Cardiac septum (tissue), 1 donor: ENCODE measurements at places on chromosomes 2 and 18.
A peak's percentile ranks its signal among the peaks of the same experiment; 100 is the strongest.

DNA sequence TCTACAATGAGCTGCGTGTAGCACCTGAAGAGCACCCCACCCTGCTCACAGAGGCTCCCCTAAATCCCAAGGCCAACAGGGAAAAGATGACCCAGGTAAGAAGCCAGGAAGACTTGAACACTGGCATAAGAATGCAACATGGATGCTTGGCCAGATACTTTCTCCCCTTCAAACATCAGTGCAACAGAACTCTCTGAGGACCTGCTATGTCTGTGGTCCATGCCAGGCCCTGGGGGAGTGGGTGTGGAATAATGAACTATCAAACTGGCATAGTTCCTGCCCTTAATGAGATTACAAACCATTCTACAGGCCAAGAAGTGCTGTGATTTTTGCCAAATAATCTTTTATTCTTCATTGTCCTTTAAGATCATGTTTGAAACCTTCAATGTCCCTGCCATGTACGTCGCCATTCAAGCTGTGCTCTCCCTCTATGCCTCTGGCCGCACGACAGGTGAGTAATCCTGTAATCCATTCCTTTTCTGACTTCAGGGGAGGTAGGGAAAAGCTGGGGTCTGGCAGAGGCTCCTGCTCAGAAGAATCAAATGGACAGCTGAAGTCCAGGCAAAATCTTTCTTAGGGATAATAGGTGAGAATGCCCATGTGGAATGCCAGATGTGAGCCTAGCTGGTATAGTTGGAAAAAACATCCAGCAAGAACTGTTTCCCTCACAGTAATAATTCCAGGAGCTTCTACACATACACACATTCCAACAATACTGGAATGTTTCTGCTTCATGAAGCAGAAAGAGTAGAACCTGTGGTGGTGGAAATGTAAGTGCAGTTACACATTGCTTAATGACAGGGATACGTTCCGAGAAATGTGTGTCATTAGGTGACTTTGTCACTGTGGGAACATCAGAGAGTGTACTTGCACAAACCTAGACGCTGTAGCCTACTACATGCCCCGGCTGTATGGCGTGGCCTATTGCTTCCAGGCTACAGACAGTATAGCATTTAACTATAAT, 16.2 kb downstream of the ACTG2 start:
- no peak for DNase-seq

GRCh38 chr2:192940767-192941166, 746.0 kb upstream of the TMEFF2 start:
- DNase-seq, result no peak

GRCh38 chr2:32951672-32952071, 4.9 kb downstream of the LTBP1 start:
- DNase-seq, result no peak

- DNase-seq, result no peak
These were observed 40.0 kb upstream of the ITSN2 start for GRCh38 chr2:24400207-24400907.

GRCh38 chr2:30665761-30666265, 141.4 kb downstream of the CAPN13 start:
- peak; percentile 58 for DNase-seq

GRCh38 chr2:71934320-71934593, 213.4 kb downstream of the CYP26B1 start:
- DNase-seq, result no peak

DNA sequence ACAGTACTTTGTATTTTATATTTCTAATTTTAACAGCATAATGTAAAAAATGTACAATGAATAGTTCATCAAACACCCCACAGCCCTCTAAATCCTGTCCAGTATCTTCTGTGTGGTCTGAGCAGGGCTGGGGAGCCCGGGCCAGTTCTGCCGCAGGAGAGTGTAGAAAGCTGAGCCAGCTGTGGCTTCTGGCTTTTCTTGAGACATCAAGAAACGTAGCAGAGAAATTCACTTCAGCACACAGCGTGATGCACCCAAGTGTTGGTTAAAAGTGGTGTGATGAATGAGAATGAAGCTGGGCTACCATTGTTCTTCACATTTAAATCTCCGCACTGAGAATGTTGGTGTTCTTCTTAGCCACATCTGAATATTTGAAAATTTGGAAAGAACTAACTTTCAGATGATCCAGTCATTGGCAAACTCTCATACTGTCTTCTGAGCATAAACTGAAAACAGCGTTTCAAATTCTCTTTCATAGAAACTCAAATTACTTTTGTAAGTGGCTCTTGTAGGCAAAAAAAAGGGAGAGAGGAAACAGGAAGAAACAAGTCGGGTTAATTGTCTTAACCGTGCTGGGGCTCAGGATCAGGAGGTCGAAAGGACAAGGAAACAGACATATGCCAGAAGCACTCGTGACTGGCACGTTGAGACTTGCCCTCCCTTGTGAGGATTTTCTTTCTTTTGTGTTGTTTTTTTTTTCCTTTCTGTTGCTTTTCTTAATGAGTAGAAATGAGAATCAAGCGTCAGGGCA, 23.4 kb upstream of the TMEM87B start:
- DNase-seq, result no peak

- no peak for DNase-seq
These were observed 326.2 kb upstream of the MEX3C start for GRCh38 chr18:51523671-51524070.

DNA sequence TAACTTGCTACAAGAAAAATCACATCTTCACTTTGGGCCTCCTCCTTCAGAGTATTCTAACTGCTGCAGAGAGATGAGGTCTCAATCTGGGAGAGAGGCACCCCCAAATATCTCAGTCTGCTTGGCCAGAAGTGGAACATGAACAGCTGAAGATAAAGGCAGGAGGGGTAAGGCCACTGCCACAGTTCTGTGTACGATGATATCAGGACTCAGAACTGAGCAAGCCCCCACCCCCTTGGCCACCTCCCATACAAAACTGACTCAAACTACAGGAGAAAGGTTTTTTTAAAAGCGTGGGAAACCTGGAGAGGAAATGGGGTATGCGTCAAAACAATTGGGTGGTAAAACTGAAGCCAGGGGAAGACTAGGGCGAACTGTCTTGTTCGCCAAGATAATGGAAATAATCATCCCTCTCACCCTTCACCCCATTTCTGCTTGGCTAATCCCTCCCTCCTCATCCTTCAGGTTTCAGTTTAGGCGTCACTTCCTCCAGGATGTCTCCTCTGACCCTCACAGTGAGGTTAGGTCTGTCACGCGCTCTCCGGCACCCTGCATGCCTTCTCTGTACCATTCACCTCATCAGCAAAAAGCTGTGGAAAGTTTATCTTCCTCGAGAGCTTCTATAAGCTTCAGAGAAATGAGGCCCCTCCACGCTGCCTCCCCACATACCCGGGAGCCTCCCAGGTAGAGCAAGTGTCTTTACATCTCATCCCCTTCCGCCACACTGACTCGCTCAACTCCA, 64.4 kb downstream of the SFXN5 start:
- no peak for DNase-seq

- DNase-seq, result no peak
These were observed 239.0 kb upstream of the MMADHC start for GRCh38 chr2:149826471-149827125.

- no peak for DNase-seq
These were observed 260.3 kb downstream of the TPGS2 start for GRCh38 chr18:36568487-36568886.

GRCh38 chr2:108388045-108388444, 10.3 kb downstream of the SULT1C4 start:
- DNase-seq, result no peak

DNA sequence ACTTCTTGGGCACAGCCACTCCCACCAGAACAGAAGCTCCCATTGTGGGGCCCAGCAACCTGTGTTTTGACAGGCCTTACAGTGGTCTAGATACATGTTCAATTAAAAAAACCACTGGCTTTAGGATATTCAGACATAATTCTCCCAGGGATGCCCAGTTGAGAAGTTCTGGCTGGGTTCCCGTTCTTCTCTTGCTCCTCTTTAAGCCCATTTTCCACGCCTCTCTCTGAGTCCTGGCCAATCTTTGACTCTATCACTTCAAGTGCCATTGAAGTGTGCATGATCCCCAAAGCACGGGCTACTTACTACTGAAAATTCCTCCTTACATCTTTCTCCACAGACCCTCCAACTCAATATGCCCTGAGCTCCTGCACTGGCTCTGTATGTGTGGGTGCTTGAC, 17.5 kb upstream of the SULT1C3 start:
- no peak for DNase-seq

DNA sequence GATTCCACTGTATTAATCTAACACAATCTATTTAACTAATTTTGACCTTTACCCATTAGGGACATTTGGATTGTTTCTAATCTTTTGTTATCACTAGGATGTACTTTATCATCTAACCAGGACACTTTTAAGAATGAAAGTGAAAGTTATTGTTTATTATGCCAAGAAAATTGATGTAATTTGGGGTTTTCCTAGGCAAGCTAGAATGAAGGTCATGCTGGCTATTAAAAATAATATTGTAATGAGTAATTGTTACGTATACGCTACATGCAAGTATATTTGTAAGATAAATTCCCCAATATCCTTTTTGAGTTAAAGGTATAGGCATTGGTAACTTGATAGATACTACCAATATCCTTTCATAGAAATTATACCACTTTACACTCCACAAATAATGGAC, 74.6 kb downstream of the COL5A2 start:
- no peak for DNase-seq

- DNase-seq, result no peak
These were observed 56.6 kb downstream of the BMPR2 start for GRCh38 chr2:202432776-202433175.

GRCh38 chr2:96680561-96681141, 38.1 kb downstream of the FER1L5 start:
- no peak for DNase-seq

DNA sequence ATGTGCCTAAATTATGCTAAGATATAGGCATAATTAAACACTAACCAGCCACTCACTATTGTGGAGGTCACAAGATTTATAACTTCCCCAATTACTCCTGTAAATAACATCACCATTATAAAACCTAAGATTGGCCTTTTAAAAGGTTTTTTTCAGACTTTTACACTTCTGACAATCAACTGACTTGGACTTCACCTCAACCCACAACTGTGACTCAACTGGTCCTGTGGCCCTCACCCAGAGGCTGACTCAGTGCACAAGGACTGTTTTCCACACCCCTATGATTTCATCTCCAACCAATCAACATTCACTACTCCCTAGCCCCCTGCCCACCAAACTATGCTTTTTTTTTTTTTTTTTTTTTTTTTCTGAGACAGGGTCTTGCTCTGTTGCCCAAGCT, 11.6 kb downstream of the TTR start:
- DNase-seq, result no peak

DNA sequence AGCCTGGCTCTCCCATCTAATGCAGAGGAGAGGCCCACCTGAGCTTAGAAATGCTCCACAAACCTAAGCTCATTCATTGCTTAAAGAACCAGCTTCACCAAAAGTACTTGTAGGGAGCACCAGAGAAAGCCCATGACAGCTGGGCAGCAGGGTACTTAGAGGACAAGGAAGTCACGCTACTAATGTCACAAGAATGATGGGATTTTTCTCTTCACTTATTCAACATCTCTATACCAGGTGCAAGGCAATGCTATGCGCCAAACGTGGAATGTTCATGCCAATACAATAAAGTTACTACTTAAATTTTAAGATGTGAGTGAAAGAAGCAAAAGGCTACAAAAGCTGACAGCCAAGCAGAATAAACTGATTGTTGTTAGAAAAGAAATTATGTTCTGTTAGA, 36.0 kb downstream of the LONRF2 start:
- DNase-seq, result no peak

DNA sequence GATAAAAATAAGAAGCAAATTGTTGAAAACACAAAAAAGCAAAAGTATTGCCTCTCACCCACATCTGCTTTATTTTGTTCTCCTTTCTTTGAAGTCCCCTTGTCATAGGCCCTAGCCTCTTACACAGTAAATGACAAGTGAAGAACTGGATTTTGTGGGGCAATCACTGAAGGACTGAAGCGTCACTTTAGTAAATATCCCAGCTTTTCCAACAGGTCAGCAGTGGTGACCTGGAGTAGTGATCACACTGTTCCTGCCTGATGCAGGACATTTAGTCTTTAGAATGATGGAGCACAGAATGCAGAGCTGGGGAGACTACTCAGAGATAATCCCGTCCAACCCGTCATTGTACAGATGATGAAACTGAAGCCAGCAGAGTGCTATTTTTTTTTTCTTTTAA, 28.1 kb upstream of the TDRD15 start:
- no peak for DNase-seq

GRCh38 chr2:227322530-227323205, 2.4 kb upstream of the MFF start:
- DNase-seq, result no peak

- no peak for DNase-seq
These were observed 62.8 kb upstream of the DTNA start for GRCh38 chr18:34647251-34647650.

DNA sequence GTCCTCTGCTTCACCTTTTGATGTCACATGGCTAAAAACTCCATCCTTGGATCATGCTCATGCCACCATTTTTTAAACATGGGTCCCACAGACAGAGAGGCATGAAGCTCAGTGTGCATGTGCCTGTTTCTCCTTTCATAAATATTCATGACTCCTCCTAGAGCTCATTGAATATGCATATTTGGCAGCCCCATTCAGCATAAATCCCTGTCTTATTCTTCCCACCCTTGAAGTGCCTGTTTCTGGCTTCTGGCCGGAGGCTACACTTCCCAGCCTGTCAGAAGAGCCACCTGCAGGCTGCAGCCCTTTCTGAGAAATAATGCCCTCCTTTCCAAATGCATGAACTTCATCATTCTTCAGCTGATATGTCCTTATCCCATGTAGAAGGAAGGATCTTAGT, 109.7 kb downstream of the LDLRAD4 start:
- no peak for DNase-seq

DNA sequence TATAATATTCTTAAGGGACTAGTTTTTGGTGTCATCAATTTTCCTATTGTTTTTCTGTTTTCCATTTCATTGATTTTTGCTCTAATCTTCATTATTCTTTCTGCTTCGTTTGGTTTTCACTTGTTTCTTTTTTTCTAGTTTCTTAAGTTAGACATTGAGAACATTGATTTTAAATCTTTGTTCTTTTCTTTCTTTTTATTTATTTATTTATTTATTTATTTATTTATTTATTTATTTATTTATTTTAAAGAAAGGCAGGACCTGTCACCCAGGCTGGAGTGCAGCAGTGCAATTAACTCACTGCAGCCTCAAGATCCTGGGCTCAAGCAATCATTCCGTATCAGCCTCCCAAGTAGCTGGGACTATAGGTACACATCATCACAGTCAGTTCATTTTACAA, 7.0 kb upstream of the FMNL2 start:
- no peak for DNase-seq

DNA sequence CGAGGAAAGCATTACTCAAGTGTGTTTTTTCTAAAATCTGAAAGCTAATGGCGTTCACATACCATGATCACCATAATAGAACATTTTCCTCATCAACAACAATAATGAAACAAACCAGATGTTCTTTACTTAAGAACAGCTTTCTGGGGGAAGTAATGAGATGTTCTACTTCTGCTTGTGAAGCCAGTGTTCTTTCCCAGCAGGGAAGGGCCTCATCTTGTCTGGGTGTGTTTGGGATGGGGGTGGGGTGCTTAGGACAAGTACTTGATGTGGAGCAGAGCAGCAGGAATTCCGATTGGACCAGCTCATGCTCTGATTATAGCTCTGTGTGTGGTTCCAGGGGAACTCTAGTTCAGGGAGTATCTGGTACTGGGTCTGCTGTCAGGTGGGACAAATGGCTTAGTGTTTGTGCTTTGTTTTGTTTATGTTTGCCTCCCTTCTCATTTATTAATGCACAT, 163.0 kb upstream of the NOSTRIN start:
- DNase-seq, result no peak

- DNase-seq, result no peak
These were observed 9.8 kb downstream of the EN1 start for GRCh38 chr2:118837621-118838020.
